ENCODE measurements at places on chromosomes 3 and 15.
A peak's percentile ranks its signal among the peaks of the same experiment; 100 is the strongest.

DNA sequence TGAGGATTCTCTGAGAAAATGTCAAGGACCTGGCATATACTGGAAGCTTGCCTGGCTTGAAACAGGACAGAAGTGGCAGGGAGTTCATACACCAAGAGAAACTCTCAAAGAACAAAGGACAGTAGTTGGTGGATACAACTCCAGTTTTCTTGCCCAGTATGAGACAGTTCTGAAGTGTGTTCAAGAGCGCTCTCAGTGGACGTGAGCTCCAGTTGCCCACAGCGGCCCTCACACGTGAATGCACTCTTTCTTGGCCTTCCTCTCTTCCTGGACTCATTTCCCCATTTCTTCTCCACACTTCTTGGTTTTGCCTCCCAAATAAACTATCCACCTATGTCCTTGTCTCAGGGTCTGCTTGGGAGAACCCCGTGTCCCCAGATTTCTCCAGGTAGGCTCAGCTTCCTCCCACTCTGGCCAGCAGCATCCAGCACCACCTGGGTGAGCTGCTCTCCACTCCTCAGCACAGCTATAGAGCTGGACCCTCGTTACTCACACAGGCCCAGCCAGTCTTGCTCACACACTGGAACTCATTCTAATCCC lies 54.5 kb downstream of the DCLK3 start:
- DNase-seq, result no peak

DNA sequence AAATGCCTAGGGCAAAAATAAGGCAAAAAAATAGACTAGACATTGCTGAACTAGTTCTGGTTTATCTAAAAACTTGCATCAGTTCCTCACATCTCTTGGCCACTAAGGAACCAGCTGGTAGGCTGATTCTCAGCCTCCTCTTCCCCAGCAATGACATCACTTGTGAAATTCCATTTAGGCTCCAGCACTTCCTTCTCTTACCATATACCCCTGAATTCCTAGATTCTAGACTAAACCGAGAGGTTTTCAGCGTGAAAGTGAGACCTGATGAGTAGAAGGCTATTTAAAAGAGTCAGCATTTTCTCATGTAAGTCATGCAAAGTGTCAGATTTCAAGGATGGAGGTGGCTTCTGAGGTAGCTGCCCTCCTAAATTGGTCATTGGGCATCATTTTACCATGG lies 247.1 kb upstream of the CDIN1 start:
- no peak for DNase-seq

GRCh38 chr3:60812502-60812901 lies 438.8 kb downstream of the FHIT start:
- no peak for DNase-seq

DNA sequence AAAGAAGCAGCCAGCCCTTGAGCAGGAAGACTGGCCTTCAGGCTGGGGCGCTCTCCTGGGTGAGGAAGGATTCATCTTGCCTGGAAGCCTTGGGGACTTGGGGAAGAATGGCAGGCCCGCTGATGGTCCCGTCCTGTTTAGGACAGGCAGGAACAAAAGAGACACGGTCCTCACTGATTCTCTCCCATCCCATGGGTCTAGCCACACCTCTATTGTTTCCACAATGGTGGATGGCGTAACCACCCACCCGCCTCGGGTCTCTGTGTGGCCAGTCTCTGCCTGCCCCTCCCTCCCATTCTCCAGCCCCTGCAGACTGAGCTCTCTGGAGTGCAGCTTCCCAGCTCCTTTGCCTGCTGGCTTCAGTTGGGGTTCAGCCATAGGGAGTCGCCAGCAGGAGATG lies 284.3 kb downstream of the UACA start:
- DNase-seq, result no peak

GRCh38 chr3:123122525-123123315 lies 55.9 kb downstream of the PDIA5 start:
- no peak for DNase-seq

DNA sequence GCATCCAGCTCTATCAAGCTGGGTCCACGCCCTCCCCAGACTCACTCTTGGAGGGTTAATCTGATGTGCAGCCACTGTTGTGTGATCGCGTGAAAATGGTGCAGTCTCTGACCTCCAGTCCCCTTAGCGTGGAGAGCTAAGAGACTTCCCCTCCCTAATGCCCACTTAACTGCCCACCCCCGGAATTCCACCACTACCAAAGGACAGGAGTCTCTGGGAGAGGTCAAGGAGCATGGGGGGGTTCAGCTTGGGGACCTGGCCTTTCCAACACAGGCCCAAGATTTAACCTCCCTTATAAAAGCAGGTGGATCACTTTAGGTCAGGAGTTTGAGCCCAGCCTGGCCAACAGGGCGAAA lies 48.8 kb downstream of the CCDC12 start:
- no peak for DNase-seq

- no peak for DNase-seq
These were observed 185.5 kb upstream of the ATP10A start for GRCh38 chr15:26048669-26049068.

DNA sequence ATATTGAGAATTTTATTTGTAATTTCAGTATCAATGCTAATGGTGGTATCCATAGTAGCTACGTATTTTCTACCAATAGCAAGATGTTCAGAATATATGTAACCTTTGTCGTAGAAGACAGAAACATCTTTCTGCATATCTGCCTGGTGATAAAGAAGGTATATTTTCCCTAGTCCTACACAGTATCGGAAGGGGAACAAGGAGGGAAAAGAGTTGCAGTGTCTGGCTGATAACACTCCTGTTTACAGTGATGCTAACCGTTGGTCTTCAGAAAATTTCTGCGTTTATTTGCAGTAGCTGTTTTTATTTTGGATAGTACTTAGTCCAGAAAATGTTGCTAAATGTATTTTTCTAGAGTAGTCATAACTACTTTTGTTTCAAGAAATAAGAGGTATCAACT lies 25.2 kb downstream of the TSC22D2 start:
- no peak for DNase-seq

DNA sequence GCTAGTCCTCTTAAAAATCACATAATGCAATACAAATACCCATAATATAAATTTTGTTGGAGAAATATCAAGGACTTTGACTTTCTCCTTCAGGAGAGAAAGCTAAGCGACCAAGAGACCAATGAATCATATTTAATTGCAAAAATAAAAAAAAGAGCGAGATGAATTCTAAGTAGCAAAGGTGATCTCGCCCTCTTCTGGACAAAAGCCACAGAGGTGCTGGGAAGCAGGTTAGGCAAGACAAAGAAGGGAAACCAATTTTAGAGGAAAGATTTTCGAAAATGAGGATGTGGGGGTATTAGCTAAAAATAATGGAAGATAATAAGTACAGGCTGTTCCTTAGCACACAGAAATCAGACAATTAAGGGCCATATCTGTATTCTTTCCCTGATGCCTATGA lies 111.4 kb upstream of the PLAAT1 start:
- no peak for DNase-seq

GRCh38 chr3:42852441-42852840 lies 23.2 kb downstream of the CYP8B1 start:
- peak; percentile 22 for DNase-seq

GRCh38 chr3:132622148-132622547 lies 25.1 kb downstream of the ACKR4 start:
- DNase-seq, result no peak

DNA sequence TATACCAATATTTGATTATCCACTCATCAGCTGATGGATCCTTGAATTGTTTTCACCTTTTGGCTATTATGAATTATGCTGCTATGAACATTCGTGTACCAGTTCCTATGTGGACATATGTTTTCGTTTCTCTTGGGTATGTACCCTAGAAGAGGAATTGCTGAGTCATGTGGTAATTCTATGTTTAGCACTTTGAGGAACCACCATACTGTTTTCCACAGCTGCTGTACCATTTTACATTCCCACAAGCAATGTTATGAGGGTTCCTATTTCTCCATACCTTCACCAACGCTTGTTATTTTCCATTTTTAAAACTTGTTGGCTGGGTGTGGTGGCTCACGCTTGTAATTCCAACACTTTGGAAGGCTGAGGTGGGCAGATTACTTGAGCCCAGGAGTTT lies 62.9 kb downstream of the RPLP1 start:
- no peak for DNase-seq

GRCh38 chr3:10047876-10048275 lies 21.6 kb downstream of the FANCD2 start:
- no peak for DNase-seq

GRCh38 chr3:72372161-72372560 lies 476.1 kb downstream of the SHQ1 start:
- no peak for DNase-seq

GRCh38 chr3:108820586-108820985 lies 2.0 kb upstream of the TRAT1 start:
- DNase-seq, result no peak

Measured in endothelial cell (in vitro differentiated cells).